Foreskin fibroblast (primary cell): ENCODE measurements at places on chromosomes 16 and 17.

DNA sequence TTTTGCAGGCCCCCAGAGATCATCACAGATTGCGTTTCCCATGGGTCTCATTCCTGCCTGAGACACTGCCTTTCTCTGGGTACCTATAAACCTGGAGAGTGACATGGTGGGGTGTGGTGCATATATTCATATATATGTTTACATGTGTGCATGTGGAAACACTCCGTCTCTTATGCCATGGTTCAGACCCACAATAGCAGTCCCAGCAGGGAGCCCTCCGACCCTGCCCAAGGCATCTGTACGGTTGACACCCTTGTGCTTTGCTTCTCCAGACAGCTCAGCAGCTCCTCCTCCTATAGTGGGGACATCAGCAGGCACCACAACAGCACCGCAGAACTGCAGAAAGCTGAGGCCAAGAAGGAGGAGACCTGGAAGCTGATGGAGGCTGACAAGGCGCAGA is 116.8 kb downstream of the ABCC6 start:
- DNase-seq: no peak

GRCh38 chr17:79648181-79648831 is 37.5 kb upstream of the RBFOX3 start:
- no peak for DNase-seq

GRCh38 chr16:57843400-57843799 is 41.1 kb upstream of the KIFC3 start:
- DNase-seq: no peak

- no peak for DNase-seq
These were observed 57.0 kb upstream of the TNRC6C start for GRCh38 chr17:77901481-77901880.

- DNase-seq: no peak
These were observed 189.7 kb downstream of the PRKCA start for GRCh38 chr17:66492080-66492479.

DNA sequence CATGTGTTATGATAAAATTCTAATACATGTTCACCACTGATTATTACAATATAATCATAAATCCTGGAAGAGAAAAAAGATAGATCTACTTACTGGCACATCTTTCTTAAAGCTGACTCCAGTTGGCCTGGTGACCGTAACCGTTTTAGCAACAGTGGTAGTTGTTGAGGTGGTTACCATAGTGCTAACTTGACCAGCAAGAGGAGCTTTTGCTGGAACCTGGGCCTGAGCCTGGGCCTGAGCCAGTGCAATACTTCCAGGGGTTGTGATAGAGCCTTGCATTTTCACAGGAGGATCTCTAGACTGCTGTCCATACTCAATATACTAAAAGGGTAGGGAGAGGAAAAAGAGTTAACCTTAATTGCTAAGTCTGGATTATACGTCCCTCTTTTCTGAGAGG is 36.2 kb downstream of the SETD6 start:
- no peak for DNase-seq

DNA sequence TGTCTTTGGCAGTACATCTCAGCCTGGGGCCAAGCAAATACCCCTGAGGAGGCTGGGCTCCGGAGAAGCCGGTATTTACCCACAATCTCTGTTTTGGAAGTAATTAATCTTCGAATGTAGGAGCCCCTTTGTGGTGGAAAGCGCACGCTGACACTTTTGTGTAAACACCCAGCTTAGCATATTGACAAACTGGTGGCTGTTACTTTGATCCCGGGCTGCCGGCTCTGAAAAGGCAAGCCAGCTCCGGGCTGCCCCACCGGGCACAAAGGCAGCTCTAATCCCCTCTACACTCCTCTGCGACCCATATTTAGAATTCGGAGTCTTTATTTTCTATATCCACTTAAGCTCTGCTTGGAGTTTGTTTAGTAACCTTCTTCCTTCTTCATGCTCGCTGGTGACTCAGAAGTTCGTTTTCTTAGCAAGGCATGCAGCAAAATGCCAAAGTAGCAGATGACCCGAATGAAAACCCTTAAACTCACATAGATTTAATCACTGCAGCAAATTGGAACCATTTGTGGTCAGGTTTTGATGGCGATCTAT is 144.0 kb upstream of the IRX3 start:
- DNase-seq: peak; percentile 82

- no peak for DNase-seq
These were observed 4.8 kb downstream of the CACNG1 start for GRCh38 chr17:67049025-67049739.

DNA sequence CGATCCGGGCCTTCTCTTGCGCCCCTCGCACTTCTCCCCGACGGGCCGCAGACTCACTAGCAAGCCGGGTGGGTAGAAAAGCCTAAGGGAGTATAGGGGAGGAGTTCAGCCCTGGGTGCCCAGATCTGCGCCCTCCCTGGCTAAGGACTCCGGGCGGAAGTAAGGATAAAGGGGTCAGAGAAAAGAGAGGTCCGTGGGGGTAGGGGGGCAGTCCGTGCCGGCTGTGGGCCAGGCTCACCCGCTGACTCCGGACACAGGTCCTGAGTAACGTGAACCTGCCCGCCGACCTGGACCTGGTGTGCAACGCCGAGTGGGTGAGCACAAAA is 1.8 kb downstream of the NAGS start:
- DNase-seq: no peak

DNA sequence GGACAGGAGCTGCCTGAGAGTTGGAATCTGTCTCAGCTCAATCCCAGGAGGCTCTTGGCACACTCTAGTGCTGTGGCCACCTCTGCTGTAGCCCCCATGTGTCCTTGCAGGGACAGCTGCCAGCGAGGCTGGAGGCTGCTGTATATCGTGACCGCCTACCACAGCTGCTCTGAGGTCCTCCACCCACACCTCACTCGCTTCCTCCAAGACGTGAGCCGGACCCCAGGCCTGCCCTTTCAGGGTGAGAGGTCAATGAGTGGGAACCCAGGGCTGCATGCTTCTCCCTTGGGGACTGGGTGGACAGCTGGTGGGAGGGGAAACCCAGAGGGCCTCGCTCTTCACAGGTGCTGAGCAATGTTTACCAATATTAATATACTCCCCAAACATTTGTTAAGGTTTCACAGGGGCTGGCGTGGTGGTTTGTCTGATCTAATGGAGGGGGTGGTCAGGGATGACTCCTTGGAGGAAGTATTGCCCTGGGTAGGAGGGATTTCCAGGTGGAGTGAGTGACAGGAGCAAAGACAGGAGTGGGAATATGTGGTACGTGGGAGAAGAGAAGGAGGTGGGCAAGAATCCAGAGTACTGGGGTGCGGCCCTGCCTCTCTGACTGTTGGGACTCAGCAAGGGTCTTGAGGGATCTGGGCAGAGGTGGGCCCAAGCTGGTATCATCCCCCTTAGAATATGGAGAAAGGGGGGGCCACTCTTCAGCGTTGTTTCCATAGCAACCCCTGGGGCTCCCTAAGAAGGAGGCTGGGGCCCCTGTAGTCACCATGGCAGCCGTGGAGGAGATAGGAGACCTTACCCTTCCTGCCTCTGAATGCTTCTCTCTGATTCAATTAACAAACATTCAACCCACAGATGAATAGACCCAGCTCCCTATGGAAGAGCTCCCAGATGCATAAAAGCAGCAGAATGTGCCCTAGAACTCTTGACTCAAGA is 22.2 kb upstream of the ALKBH5 start:
- peak; percentile 30 for DNase-seq

- no peak for DNase-seq
These were observed 3.4 kb downstream of the CNTNAP4 start for GRCh38 chr16:76280421-76281215.

- DNase-seq: no peak
These were observed 178.9 kb downstream of the IRX3 start for GRCh38 chr16:54107583-54108202.

DNA sequence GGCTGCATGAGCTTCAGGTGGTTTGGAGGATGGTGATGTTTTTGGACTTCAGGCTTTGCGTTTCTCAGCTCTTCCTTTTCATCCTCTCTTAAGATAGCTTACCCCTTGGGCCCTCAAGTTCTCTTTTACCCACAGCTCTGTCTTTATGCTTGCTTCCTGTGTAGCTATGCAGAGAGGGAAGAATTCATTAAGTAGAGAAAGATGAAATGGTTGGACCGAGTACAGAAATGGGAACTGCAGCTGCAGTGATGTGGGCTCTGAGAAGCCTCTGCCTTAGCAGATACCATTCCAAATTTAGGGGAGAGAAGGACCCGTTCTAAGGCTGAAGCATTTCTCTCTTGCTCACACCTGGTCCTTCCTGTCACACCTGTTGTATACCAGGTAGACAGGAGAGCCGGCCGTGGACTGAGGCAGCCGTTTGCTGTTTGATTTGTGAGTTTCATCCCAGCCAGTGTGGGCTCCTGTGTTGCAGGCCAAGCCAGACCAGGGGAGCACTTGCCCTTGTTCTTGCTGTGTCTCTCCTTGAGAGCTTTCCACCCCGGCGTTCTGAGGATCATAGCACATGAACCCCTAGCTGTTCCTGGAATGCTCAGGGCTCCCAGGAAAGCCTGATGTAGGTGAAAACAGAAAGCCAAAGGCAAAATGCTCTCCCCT is 392.7 kb downstream of the CPPED1 start:
- no peak for DNase-seq

DNA sequence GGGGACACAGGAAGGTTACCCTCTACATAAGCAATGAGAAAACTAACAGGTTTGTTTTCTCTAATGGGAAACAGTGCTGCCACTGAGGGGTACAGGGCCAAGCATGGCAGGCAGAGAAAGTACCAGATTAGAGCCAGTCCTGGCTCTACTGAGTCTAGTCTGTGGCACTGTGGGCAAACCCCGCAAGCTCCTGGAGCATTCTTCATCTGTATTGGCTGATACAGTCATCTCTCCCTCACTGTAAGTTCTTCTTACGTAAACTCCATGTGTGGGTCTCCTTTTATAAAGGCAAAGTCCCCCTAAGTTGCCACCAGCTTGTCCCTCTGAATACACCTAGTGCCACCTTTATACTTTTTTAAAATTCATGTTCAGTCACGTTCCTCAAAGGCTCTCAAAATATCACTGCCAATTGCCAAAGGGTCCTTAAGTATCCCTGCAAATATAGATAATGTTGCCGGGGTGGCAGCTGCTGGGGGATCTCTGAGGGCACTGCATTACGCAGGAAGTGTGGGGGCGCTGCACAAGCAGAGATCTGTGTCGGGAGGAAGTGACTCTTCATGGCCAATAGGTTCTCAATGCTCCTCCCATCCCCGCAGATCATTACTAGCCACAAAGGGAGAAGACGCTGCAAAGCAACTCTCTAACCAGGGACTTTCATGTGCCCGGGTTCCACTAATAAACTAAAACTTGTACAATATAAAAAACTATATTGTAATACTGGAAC is 18.8 kb downstream of the XPO6 start:
- DNase-seq: no peak

DNA sequence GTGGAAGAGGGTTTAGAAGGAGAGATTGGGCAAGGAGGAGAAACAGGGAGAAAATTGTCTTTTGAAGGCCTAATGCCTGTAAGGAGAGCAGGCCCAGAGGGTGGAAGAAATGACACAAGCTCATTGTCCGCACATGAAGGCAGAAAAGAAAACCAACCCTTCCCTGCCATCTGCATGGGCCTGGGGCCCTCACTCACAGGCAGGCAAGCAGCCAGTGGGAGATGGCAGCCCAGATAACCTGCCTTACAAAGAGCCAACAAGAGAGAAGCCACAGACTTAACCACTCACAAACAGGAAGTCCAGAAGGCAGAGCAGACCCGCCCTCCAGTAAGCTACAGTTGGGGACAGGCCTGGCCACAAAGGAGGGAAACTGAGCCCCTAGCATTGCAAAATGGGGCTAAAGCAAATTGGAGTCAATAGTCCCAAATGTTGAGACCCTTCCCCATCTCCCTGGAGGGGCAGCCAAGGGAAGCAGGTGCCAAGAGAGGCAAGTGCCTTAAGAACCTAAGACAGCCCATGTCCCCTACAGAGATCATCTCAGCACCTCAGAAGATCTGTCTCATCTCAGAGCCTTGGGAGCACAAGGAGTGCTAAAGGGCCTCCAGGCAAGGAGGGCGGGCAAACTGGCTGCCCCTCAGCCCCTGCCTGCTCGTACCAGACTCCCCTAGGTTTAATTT is 7.3 kb upstream of the TSPOAP1 start:
- DNase-seq: no peak

GRCh38 chr17:66301864-66302741 is at the start of gene PRKCA:
PRKCA (plus strand) TSS chr17:66302613.
- DNase-seq: peak; percentile 91

- peak; percentile 34 for DNase-seq
These were observed at the start of gene XAF1 for GRCh38 chr17:6755731-6756184. XAF1 (plus strand) TSS chr17:6756046; CDS start chr17:6756079, 33 bp downstream.

DNA sequence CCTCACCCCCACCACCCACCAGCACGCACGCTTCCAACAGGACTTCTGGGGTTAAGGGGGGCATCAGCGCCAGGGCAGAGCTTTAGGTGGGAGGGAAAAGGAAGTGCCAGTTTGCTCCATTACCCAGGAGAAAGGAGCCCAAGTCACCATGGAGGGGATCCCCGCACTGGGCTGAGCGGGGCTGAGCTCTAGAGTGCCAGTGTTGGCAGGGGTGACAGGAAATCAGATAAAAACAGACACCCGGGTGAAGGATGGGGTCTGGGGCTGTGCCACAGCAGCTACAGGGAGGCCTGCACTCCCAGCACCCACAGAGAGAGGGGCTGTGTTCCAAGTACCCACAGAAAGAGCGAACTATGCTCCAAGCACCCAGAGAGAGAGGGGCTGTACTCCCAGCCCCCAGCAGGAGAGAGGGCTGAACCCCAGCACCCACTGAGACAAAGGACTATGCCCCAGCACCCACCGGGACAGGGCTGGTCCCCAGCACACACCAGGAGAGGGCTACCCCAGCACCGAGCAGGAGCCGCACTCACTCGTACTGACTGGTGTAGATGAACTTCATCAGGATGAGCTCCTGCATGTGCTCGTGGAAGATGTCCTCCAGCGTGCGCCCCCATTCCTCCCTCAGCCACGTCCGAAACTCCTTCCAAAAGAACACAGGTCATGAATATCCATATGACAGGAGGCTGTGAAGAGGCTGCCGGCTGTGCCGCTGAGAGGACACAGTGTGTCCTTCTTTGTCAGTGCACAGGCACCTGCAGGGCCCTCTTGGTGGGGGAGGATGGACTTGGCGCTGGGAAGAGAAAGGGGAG is 18.6 kb upstream of the C16orf95 start:
- DNase-seq: no peak

DNA sequence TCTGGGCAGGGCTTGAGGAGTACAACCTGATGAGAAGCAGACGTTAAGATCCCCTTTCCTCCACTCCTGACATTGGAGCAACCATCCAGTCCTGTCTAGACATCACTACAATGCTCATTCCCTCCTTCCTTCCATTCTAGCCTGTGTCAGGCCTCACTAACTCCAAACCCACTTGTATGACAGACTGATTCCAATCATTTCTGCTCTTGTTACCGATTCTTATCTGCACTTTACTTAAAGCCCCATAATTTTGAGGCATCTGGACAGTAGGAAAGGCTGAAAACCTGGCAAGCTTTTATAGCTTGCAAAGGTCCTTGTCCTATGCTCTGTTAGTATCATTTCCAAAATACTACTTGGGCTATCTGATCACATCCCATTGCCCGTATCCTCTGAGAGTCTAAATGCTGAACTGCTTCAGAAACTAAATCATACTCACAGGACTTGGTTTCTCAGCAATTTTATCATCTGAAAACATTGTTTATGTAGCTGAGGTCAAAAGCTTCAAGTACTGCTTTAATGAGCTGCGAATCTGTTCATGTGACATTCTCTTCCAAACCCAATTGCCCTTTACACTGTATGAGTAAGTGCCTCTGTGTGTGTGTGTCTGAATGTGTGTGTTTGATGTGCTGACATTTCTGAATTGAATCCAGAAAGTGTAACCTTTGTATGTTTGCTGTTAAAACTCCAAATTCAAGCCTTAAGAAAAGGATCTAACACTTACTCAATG is 57.2 kb upstream of the CACNG3 start:
- no peak for DNase-seq
